ENCODE measurements at places on chromosomes 7 and 10.

DNA sequence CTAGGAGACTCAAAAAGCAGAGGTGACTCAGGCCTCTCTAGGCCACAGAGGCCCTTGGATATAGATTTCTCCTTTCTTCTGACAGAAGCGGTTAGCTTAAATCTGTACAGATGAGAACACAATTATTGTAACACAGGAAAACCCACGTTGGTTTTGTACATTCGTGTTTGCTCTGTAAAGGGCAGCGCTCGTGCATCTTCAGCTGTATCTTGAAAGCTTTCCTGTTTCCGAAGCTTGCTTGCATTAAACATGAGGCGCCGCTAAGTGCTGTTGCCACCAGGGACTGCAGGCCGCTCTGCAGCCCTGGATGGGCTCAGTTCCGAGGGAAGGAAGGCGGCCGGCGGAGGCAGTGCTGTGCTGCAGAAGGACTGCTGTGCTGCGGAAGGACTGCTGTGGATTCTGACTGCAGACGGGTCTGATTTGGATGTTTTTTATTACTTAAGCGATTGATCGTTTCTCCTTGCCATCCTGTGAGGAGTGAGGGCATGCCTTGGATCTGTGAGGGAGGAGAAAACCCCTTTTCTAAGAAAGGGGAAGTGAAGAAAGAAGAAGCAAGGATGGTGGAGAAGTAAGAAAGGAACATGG is 53.3 kb downstream of the FHIP2A start:
- no peak for DNase-seq

DNA sequence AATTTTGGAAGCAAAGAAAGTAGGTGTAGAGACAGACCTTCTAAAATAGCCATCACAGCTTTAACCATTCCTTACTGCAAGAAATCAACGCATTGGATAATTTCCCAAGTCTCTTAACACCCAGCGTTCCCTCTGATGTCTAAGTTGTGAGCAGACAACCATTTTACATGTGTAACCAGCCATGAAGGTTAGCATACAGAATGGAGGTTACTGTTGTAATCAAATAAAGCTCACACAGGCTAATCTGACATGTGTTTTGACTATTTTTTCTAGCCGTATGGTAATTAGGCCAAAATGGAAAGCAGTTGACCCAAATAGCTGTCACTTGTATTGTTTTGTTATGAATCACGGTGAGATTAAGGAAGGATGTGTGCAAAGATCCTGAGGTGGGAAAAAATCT is 336.4 kb downstream of the RNLS start:
- DNase-seq: no peak

GRCh38 chr10:113443141-113443925 is 109.5 kb upstream of the HABP2 start:
- no peak for DNase-seq

GRCh38 chr7:75734586-75735458 is 3.9 kb downstream of the HIP1 start:
- no peak for DNase-seq

DNA sequence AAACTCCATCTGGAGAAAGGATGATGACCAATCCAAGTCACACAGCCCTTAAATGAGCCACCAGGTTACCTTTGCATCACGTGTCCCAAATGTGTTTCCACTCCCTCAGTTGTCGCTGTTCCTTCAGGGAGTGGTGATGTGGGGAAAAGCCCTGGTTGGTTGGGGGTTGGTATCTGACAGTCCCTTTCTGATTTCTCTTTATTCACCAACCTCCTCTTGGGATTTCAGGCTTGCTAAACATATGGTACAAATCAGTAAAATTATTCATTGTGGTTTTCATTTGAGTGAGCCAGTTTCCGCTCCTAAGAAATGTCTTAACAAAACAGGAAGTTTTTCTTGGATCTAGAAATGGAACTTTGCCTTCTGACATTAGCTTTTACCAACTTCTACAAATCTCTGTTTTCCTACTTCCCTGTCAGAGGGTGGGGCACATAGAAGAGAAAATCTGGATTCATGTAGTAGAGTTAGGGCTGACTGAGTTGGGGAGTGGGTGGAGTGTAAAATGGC is 40.0 kb upstream of the KMT2E start:
- DNase-seq: no peak

- no peak for DNase-seq
Observed at GRCh38 chr10:124291001-124291701, 127.6 kb downstream of the OAT start.

DNA sequence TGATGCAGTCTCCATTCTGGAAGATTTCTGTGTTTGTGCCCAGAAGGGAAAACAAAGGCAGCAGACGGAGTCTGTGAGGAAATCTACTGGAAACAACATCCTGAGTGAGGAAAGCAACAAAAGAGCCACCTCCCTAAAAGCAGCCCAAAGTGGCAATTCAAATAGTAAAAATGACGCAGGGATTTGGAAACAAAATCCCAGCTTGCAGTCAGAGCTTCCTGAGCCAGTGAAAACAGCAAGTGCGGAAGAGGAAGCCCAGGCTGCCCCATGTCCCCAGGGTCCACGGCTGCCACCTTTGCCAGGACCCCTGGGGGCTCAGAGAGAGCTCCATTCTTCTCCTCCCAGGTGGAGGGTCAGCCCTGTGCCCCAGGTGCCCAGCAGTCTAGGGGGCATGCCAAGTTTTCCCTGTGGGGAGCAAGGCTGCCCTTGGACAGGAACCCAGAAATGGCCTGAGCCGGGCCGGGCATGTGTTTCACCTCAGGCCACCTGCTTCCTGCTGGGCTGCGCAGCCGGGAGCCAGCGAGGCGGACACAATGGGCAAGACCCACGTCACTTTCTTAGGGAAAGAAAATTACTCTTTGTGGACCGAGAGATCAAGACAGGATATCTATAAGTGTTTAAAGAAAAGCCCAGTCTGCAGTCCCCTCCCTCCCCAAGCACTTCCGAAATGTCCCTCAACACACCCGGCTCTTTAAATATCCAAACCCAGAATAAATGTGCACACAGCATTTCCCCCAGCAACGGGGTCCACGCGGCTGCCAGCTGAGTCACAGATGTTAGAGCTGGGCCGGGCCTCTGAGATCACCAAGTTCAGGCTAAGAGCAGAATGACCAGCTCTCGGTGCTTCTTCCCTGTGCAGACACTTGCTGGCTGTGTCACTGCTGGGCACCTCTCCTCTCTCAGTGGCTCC is 231.1 kb downstream of the ARHGAP12 start:
- no peak for DNase-seq

All from stimulated activated CD4-positive, alpha-beta T cell treated with anti-CD3 and anti-CD28 coated beads, Interleukin-12 subunit alpha, Interleukin-12 subunit beta, amount 100 ng/mL, for 4 hours (primary cell).